ENCODE measurements at places on chromosomes 11 and 22.

- no peak for DNase-seq
Measured at GRCh38 chr11:109697140-109697843, 275.3 kb downstream of the C11orf87 start.

DNA sequence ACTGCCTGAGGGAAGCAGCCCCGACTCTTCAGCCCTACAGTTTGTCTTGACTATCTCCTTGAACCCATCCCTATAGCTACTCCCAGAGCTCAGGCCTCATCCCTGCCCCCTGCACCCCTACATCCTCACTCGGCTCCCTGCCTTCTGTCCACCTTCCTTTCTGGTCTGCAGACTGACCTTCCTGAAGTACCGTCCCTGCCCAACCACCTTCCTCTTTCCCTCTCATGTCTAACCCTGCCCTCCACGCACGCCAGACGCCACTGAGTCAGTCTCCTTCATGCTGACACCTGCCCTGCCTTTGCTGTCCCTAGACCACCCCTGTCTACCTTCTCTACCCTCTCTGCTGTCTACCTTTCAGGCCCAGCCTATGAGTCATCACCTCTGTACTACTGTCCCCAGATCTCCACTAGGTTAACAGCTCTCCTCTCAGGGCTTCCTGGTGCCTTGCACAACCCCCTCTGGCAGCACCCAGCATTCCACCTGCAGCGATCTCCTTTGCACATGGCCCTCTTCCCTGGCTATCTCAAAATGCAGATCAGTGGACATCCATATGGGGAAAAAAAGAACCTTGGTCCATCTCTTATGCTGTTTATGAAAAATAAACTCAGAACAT is 8.9 kb downstream of the KCTD21 start:
- no peak for DNase-seq

GRCh38 chr11:34337016-34337415 is 20.8 kb downstream of the ABTB2 start:
- no peak for DNase-seq

GRCh38 chr22:37534445-37534844 is 15.2 kb upstream of the CARD10 start:
- DNase-seq: no peak
